ENCODE measurements at places on chromosomes 12 and 14.

DNA sequence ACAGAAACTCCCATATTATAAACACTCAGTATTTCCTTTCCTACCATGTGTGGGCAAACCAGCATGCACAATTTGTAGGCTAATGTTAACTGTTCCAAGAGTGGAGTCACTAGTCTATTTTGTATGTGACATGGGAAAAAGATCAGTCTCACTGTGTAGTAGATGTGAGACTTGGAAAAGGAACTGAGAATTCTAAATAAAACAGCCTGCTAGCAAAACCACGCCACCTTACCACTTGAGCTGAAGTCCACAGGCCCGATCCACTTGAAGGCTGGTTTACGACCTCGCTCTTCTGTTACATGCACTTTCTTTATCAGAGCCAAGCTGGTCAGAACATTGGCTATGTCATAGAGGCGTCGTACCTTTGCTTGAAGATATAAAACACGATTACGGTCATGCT, 22.5 kb downstream of the E2F7 start:
- H3K4me3 ChIP-seq: no peak overlapping the region
- H3K27me3 ChIP-seq: no peaks in the 10 kb centered on the region
- no peak for DNase-seq
- H3K36me3 ChIP-seq: peaks cover 52% of the 10 kb centered on the region

GRCh38 chr12:19525274-19525673, 86.0 kb downstream of the AEBP2 start:
- H3K4me3 ChIP-seq: no peak overlapping the region
- DNase-seq: no peak
- H3K27ac ChIP-seq: no peak overlapping the region
- peaks cover 8% of the 10 kb centered on the region for H3K36me3 ChIP-seq
- no peaks in the 10 kb centered on the region for H3K4me1 ChIP-seq

DNA sequence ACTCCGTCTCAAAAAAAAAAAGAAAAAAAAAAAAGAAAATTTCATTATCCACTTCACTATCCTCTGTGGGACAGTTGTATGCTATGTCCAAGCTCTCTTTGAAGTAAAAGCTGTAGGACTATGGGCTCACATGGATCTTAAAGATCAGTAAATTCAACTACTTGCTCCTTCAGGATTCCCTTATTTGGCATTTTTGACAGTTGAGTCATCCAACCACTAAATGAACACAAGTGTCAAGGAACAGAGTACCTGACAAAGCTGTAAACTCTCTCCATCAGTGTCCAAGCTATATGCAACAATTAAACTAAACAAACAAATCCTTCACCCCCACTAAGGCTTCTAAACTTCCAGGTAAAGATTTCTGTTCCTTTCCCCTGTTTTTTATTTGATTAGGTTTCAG, 177.0 kb downstream of the CEP128 start:
- no peak overlapping the region for H3K4me3 ChIP-seq
- no peaks in the 10 kb centered on the region for H3K36me3 ChIP-seq
- H3K27me3 ChIP-seq: no peaks in the 10 kb centered on the region
- H3K4me1 ChIP-seq: no peaks in the 10 kb centered on the region
- no peak overlapping the region for H3K27ac ChIP-seq
- no peak for DNase-seq

DNA sequence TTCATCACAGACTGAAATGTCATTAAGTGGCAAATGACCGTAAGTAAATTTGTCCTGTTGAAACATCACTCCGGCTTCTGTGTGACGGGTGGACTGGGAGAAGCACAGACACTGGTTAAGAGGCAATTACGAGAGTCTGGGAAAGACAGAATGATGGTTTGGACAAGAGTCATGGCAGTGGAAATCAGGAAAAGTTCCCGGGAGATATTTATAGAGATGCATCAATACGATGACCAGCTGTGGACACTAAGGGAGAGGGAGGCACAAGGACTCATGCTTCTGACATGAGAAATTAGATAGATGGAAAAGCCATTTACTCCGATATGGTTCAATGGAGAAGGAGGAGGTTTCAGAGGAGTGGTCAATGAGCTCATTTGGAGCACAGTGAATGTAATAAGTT, 27.3 kb downstream of the CKAP4 start:
- DNase-seq: no peak
- H3K4me1 ChIP-seq: peaks cover 6% of the 10 kb centered on the region
- H3K27ac ChIP-seq: no peak overlapping the region
- H3K4me3 ChIP-seq: no peak overlapping the region

GRCh38 chr12:30896461-30896860, 30.1 kb upstream of the TSPAN11 start:
- no peak for DNase-seq
- H3K27ac ChIP-seq: no peak overlapping the region
- H3K36me3 ChIP-seq: no peaks in the 10 kb centered on the region
- H3K27me3 ChIP-seq: peaks cover 19% of the 10 kb centered on the region

DNA sequence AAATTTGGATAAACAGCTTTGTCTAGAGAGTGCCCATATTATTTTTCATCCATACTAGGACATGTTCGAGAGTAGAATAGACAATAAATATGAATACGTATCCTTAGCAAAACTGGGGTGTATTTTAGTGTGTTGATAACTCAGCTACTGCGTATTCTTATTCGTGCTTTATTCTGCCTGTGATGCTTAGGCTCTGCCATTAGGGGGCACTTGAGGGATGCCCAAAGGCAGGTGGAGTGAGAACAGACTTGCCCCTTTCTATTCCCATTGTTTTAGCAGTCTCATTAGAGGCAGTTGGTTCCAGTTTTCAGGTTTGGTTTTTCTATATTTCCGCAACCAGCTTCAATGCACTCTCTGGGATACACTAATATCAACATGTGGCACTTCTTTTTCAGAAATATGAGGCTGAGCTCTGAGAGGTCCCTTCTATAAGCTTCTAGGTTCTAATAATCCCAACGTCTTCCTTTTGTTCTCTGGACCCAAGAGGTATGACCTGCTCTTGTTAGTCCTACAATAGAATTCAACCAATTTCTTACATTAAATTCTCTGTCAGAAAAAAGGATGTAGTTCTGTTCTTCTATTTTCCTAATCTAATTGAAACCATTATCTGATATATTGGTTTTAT, 985.7 kb upstream of the FBXO33 start:
- no peak overlapping the region for H3K4me3 ChIP-seq
- H3K27me3 ChIP-seq: peaks cover 5% of the 10 kb centered on the region
- H3K27ac ChIP-seq: no peak overlapping the region
- no peaks in the 10 kb centered on the region for H3K4me1 ChIP-seq
- no peak for DNase-seq

DNA sequence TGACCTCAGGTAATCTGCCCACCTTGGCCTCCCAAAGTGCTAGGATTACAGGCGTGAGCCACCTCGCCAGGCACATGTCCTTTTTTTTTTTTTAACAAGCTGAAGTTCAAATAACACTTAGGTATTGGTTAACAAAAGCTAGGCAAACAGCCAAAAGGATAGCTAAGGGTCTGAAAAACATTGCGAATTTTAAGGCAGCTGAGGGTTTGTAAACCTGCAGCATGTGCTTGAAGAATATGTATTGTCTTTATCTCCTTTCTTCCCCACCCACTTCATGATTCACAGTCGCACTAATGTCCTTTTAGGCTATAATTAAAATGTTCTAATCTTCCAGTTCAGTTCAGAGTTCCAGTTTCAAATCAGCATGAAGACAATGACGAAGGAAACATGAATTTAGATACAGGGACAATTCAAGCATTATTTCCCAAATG, 30.1 kb upstream of the CERS5 start:
- no peak for DNase-seq
- H3K4me3 ChIP-seq: no peak overlapping the region
- peaks cover 28% of the 10 kb centered on the region for H3K36me3 ChIP-seq
- H3K4me1 ChIP-seq: peaks cover under 1% of the 10 kb centered on the region
- peak overlapping the region; percentile 31 for H3K27ac ChIP-seq
- H3K27me3 ChIP-seq: no peaks in the 10 kb centered on the region

DNA sequence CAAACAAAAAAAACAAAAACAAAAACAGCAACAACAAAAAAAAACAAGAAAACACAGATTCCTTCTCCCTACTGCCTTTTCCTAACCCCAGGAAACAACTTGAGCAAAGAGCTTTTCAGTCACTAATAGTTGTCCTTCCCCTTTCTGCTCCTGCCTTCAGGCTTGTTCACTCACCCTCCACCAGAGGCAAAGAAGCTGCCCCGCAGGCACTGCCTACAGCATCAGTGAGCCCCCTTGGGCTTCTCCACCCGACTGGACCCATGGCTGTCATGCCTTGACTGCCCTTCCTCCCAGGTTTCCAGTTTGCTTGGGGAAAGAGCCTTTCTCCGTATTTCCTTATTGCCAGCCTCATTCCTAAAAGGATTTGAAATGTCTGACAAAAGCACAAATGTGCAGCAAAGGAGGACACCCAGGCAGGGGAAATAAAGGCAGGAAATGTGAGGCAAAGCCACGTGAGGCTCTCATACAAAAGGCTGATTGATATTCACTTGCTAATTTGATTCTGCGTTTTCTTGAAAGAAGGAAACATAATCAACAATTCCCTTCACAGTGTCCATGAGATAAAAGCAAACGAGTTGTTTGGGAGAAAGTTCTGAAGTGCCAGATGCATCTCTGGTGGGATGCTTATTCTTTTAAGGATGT, 85.7 kb downstream of the GPATCH2L start:
- H3K36me3 ChIP-seq: no peaks in the 10 kb centered on the region
- peaks cover 3% of the 10 kb centered on the region for H3K27me3 ChIP-seq

DNA sequence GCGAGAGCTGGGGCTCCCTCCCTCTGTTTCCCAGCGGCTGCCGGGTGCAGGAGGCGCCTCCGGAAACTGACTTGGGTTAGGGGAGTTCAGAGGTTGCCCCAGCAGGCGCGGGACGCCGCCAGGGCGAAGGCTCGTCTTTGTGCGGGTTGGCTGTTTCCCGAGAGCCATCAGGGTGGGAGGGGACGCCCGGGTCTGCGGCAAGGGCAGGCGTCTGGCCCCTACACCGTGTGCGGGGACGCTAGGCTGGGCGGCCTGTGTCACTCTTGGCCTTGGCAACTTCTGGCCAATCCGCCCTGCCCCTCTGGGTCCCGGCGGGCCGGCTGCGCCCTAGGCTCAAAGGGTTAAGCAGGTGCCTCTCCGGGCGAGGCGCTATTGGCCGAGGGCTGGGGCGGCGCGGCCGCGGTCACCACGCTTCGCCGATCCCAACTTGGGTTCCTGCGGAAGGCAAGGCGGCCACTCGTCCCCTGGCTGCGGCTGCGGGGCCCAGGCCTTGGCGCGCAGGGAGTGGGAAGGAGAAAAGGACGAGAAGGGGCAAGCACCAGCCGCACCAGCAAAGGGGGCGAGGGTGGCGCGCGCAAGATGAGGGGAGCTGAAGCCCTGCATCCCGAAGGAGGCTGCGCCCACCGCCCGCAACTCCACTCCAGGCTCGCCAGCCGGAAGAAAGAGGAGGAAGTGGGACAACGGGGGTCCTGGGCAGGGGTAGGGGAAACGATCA, 5.6 kb upstream of the NPAS3 start:
- H3K4me3 ChIP-seq: peak overlapping the region; percentile 91
- peaks cover 4% of the 10 kb centered on the region for H3K36me3 ChIP-seq
- peak; percentile 71 for DNase-seq

- peaks cover 3% of the 10 kb centered on the region for H3K27me3 ChIP-seq
- peak overlapping the region; percentile 81 for H3K4me3 ChIP-seq
- H3K36me3 ChIP-seq: no peaks in the 10 kb centered on the region
- H3K27ac ChIP-seq: peak overlapping the region; percentile 85
- DNase-seq: no peak
These were observed 1.6 kb downstream of the RHOF start for GRCh38 chr12:121791671-121792551.

GRCh38 chr12:121579981-121580868, 598 bp downstream of the KDM2B start:
- H3K36me3 ChIP-seq: no peaks in the 10 kb centered on the region
- no peaks in the 10 kb centered on the region for H3K27me3 ChIP-seq
- peak overlapping the region; percentile 96 for H3K4me3 ChIP-seq
- peaks cover 46% of the 10 kb centered on the region for H3K4me1 ChIP-seq
- DNase-seq: peak; percentile 80

GRCh38 chr14:70649803-70650202, 8.1 kb downstream of the TTC9 start:
- no peaks in the 10 kb centered on the region for H3K4me1 ChIP-seq
- H3K27me3 ChIP-seq: no peaks in the 10 kb centered on the region
- DNase-seq: no peak
- peak overlapping the region; percentile 22 for H3K27ac ChIP-seq
- H3K4me3 ChIP-seq: no peak overlapping the region

GRCh38 chr14:105891221-105891602, 364.8 kb downstream of the TMEM121 start:
- H3K4me1 ChIP-seq: no peaks in the 10 kb centered on the region
- no peaks in the 10 kb centered on the region for H3K36me3 ChIP-seq
- peak; percentile 56 for DNase-seq
- H3K27me3 ChIP-seq: no peaks in the 10 kb centered on the region
- H3K27ac ChIP-seq: no peak overlapping the region
- H3K4me3 ChIP-seq: no peak overlapping the region

DNA sequence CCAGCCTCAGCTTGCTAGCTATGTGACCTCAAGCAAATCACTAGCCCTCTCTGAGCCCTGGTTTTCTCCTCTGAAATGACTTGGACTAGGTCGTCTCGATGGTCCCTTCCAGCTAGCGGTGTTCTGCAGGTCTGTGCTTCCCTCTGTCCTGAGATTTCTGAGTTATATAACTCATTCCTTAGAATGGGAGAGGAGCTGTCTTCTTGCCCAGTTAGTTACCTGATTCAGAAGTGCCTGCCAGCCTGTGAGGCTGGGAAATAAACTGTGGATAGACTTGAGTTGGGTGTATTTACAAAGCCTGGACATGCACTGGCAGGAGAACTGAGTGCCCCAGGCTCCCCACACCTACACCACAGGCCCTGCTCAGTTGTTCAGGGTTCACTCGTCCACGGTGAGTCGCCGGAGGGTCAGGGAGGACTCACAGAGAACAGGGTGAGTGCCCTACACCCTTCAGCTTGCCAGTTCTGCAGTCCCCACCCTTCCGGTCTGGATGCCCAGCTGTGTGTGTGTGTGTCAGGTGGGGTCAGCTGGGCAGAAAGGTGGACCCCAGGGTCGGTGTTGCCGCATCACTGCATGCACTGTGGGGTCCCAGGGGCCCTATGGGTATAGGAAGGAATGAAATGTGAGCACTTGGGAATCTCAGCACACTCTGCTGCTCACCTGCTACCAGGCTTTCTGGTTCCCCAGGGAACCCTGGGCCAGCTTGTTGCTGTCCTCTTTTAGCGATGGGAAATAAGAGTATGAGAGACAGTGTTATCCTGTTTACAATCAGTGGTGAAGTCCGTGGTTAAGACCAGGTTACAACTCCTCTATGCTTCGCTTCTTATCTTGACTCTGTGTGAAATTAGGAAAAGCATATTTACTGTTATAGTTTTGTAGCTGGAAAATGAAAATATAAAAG, 348.2 kb downstream of the DPF3 start:
- no peaks in the 10 kb centered on the region for H3K27me3 ChIP-seq
- no peak overlapping the region for H3K4me3 ChIP-seq
- no peaks in the 10 kb centered on the region for H3K36me3 ChIP-seq
- H3K27ac ChIP-seq: no peak overlapping the region
- H3K4me1 ChIP-seq: peaks cover 7% of the 10 kb centered on the region

Measured in type B pancreatic cell (in vitro differentiated cells).